ENCODE measurements at places on chromosomes 4 and X.
A peak's percentile ranks its signal among the peaks of the same experiment; 100 is the strongest.

- DNase-seq, result no peak
Observed at GRCh38 chr4:133084421-133084820, 64.7 kb upstream of the PCDH10 start.

DNA sequence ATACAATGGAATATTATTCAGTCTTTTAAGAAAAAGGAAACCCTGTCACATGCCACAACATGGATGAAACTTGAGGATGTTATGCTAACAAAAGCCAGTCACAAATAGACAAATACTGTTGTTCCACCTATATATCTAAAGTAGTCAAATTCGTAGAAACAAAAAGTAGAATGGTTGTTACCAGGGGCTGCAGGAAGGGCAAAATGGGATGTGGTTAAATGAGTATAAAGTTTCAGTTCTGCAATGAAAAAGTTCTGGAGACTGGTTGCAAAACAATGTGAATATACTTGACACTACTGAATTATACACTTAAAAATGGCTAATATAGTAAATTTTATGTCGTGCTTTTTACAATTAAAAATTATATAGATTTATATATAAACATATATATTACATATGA, 12.2 kb downstream of the SPOCK3 start:
- no peak for DNase-seq

DNA sequence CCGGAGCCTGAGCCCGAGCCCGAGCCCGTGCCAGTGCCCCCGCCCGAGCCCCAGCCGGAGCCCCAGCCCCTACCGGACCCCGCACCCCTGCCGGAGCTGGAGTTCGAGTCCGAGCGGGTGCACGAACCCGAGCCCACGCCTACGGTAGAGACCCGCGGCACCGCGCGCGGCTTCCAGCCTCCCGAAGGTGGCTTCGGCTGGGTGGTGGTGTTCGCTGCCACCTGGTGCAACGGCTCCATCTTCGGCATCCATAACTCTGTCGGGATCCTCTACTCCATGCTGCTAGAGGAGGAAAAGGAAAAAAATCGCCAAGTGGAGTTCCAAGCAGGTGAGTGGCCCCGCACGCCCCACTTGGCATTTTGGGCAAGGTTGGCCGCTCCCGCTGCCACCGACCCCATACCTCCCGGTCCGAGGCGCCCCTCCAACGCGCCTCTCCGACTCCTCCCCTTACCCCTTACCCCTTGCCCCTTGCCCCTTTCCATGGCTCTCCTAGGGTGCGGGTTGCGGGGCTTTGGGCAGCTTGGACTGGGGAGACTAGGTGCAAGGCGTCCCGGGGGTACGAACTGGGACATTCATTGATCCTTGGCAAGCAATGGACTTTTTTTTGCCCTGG, 553 bp downstream of the SLC16A2 start:
- no peak for DNase-seq

DNA sequence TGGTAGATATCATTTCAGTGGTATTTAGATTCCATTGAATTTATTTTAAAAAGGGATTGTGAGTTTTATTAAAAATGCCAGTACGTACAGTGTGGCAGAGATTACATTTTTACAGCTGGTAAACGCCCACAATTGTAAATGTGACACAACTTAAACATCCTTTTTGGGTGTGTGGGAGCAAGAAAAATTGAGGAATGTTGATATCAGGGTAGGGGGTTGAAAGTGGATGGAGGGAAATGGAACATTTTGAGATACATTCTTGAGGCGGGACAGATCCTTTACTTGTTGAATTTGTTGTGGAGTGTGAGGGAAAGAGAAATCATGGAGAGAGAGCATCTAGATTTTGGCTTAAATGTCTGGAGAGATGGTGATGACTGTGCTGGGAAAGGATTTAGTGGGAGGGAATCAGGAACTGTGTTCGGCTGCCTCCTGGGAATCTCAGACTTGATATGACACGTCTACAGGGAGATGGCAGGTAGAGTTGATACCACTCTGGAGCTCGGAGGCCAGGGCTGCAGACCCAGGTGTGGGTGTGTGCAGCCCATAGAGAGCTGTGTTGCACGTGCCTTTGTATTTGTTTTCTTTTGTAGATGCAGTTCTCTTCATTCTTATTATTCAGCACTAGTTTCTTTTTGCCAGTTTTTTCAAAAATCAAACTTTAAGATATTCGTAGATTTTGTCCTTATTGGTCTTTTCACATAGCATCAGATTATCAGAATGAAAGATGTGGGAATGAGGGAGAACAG, 10.8 kb downstream of the TMEM131L start:
- DNase-seq, result no peak

GRCh38 chrX:8729811-8730210, 2.1 kb downstream of the ANOS1 start:
- no peak for DNase-seq

DNA sequence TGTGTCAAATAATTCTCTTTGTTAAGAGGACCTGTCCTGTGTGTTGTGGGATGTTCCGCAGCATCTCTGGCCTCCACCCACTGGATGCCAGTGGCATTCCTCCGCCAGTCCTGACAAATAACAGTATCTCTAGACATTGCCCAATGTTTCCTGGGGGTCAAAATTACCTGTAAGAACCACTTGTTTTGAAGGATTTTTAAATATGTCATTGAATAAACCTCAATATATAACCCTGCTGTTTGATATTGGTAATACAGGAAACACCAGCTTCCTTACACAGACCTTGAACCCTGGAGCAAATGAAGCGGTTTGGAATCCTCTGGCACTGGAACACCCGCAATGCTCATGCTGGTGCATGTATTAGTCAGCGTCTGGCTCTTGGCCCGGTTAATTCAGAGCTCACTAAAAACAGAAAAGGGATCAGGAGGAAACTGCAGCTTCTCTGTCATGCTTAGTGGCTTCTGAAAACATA, 101.3 kb downstream of the TBL1X start:
- peak; percentile 58 for DNase-seq

GRCh38 chr4:78446619-78447018, 105.0 kb upstream of the ANXA3 start:
- DNase-seq, result no peak

- no peak for DNase-seq
Observed at GRCh38 chr4:87785731-87786509, 13.4 kb upstream of the IBSP start.

- DNase-seq, result no peak
Observed at GRCh38 chr4:67892253-67892652, 8.5 kb upstream of the TMPRSS11D start.

GRCh38 chr4:6688879-6689505, 4.7 kb upstream of the S100P start:
- peak; percentile 76 for DNase-seq

- peak; percentile 20 for DNase-seq
Observed at GRCh38 chr4:32884198-32884597, 2164.0 kb downstream of the PCDH7 start.

DNA sequence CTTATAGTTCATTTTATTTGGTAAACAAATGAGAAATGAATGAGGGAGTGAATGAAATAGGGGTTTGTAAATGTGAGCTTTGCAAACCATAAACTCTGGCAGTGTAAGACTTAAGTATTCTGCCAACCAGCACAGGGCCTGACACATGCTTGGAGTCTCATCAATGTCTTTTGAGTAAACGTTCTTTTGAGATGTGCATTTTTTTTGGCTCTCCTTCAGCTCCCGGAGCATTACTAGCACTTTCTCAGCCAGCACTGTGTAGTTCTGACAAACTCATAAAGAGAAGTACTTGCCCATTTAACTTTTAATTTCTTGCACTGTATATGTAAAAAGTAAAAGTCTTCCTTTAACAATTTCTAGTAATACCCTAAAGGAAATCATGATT, 245.3 kb downstream of the HS3ST1 start:
- no peak for DNase-seq

DNA sequence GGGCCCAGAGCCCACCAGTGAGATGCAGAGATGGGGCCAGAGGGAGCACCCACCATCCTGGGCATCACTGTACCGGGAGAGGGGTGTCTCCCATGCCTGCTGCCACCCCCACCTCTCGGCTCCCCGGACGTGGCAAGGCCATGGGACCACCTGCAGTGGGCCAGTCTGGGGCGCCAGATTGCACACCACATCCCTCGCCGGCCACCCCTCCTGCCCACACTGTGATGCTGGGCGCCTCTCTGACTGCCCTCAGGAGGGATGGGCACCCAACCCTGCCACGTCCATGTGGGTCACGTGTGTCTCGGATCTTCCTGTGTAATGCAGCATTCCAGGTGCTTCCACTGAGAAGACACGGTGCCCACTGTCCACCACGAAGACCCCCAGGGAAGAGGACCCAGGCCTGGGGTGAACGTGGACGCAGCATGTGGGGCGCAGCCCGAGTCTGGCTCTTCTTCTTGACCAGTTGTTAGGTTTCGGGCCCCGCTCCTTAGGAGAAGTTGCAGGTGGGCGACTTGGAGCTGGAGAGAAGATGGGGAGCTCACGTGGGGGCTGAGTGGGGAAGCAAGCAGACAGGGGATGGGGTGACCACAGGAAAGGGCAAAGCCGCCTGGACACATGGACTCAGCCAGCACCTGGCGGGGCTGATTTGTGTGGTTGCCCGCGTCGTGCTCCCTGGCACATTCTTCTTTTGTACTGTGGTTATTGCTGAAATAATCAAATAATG, 47.7 kb downstream of the ZFYVE28 start:
- no peak for DNase-seq

DNA sequence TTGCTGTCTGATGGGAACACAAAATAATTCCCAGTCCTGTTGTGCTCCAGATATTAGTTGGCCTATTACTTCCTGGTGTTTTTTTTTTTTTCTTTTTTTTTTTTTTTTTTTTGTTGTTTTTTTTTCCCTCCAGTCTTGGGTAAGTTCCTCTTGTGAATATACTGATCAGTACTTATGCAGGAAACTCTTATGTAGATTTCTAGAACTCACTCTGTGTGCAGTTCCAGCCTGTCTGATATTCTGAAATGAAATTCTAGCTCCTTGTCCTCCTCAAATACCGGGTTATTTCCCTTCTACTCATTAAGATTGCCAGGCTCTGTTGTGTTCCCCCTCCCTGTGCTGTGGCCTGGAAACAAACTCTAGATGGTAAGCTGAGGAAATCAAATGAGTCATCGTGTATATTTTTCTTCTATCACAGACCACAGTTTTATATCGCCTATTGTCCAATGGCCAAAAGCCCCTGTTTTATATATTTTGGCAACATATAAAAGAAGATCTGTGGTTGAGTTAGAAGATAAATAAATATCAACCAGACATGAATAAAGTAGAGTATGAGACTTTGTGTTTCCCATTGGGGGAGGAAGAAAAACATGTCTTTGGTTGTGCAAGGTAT, 124.3 kb upstream of the UGT8 start:
- no peak for DNase-seq

GRCh38 chr4:95362906-95363558, 185.7 kb downstream of the UNC5C start:
- no peak for DNase-seq

DNA sequence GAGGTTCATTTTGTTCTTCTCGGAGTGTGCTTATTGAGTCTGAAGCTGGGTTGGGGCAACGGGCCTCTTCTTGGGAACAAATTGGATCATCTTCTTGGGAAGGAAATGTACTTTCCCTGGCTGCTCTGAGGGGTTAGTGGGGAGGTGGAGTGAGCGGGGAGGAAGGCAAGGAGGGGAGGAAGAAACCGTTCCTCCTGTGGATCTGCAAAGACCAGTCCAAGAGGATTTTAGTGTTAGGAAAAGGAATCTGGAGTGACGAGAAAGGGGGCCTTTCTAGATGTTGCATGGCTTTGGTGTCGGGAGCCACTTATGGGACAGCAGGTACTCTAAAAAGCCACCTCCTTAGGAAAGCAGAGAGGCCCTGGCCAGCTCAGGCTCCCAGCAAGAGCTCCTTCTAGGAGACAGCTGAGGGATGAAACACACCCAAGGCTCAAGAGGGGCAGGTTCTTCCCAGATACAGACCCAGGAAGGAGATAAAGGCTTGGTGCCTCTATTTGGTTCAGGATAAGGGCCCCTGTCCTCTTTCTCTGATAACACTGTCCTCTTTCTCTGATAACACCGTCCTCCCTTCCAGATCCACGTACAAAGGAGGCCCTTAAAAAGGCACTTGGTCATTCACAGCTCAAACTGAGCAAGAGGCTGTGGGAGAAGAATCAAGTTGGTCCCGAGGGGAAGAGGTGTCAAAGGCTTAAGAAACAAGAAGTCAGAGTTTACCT, 451 bp downstream of the SOD3 start:
- no peak for DNase-seq

DNA sequence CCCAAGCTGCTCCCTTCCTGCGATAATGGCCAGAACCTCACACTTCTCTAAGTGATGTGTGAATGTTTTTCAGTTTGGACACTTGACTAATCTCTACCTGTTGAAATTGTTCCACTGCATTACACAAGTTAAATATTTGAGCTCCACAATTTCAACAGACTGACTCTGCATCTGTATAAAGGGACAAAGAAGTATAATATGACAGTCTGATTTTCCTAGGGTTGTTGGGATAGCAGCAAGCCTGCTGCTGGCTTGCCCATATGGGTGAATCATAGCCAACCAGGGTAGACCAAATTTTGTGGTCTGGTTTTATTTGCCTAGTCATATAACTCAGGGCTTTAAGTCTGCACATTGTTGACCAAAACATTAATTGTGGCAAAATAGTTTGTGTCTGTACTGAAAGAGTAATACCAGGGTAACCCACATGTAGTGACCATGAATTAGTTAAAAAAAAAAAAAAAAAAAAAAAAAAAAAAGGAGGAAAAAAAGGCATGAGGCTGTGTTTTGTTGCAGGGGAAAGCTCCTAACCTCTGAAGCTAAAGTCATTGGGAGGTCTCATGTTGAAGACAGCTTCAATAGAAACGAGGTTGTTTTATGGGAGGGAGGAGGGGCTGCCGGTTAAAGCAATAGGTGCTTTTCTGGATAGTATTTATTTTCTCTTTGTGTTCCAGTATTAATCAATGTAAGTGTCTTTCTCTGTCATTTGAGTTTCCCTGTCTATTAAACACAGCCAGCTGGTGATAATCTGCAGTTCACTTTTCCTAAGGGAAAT, 534.2 kb downstream of the RAB28 start:
- no peak for DNase-seq

DNA sequence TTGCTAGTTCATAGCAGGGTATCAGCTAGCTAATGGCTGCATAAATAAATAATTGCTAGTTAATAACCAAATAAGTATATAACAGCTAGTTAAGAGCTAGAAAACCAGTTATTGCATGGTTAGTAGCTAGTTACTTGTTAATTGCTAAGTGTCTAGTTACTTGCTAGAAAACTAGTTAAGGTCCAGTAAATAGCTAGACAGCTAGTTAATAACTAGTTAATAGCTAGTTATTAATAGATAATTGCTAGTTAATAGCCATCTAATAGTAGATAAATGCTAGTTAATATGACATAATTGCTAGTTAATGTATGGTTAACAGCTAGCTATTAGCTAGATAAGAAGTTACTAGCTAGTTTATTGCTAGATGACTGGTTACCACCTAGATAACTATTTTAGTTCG, 629.9 kb upstream of the CT83 start:
- DNase-seq, result no peak

GRCh38 chr4:7985891-7986441, 46.3 kb upstream of the AFAP1 start:
- no peak for DNase-seq

GRCh38 chrX:24657671-24658386, 10.7 kb upstream of the PCYT1B start:
- no peak for DNase-seq

DNA sequence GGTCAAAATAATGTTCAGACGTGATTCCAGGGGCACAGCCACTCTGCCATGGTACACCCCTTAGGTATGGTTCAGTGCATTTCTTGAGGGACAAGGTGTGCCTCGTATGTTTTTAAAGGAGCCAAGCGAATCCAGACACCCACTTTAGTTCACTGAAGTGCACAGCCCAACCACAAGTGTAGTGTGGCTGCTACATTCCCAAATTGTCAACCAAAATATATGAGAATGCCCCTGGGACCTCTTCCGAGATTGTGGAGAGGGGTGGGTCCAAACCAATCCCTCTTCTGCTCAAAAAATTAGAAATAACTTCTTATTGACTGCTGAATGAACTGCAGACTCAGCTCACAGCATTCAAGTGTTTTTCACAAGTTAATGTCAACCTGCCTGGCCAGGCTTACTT, 7.4 kb upstream of the BRS3 start:
- DNase-seq, result no peak
